ENCODE measurements at places on chromosomes 6 and 20. TPM values are rescaled to one million over a fixed set of nuclear protein-coding genes. Genes with fewer than 3 reads are reported as not detected.

The CLIC5 gene
- 0.86 TPM for total RNA-seq

The MYLK2 gene
- total RNA-seq: not detected

The ETV7 gene
- 2.1 TPM for total RNA-seq

The MAFB gene
- 8.7 TPM for total RNA-seq

The TGM3 gene
- total RNA-seq: not detected

The SCRT2 gene
- total RNA-seq: not detected

The HLA-DOA gene
- total RNA-seq: 6.9 TPM

The EBF4 gene
- 67.7 TPM for total RNA-seq

The MYCT1 gene
- total RNA-seq: 3.6 TPM

The PSMB1 gene
- total RNA-seq: 110 TPM

The MOG gene
- not detected for total RNA-seq

The THBS2 gene
- 73.9 TPM for total RNA-seq

The TCP11 gene
- 0.24 TPM for total RNA-seq

The CDSN gene
- not detected for total RNA-seq

The ZBTB12 gene
- total RNA-seq: 24.8 TPM

The C4B gene
- 199 TPM for total RNA-seq

The OR2B6 gene
- total RNA-seq: not detected

The ZNF341 gene
- total RNA-seq: 1.5 TPM

The OR2H2 gene
- total RNA-seq: not detected

Measured in ovary (tissue), 10 donors.